ENCODE measurements at places on chromosomes 6 and 20. TPM values are rescaled to one million over a fixed set of nuclear protein-coding genes. Genes with fewer than 3 reads are reported as not detected.
A peak's percentile ranks its signal among the peaks of the same experiment; 100 is the strongest.

DNA sequence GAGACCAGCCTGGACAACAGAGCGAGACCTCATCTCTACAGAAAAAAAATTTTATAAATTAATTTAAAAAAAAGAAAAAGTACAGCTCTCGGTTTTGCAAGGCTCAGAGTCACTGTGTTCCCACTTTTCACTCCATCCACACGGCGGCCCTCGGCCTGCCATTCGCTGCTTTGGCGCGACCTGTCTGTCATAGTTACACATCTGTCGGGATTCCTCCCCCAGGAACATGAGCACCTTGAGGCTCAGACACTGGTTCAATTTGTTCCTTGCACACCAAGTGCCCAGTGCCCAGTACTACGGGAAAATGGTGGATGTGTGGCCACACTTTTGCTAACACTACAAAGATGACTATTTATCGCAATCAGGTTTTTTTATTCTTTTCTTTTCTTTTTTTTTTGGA is 8.4 kb downstream of the CTSZ start:
- DNase-seq: no peak

- no peak for DNase-seq
These were observed 4.9 kb upstream of the ASCC3 start for GRCh38 chr6:100886076-100886475.

DNA sequence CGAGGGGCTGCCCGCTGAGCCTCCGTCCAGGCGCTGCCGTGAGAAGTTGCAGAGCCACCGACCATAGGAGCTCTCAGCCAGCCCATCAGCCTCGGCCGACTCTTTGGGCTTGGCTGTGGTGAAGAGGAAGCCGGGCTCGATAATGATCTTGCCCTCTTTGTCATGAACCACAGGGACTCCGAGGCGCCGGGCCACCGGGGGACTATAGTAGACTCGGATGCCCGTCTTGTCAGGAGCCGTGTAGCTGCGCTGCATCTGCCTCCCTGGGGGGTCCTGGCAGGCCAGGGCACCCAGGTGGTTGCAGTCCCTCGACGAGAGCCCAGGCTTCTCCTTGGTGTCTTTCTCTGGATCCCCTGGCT is 20.5 kb upstream of the DSN1 start:
- DNase-seq: no peak

DNA sequence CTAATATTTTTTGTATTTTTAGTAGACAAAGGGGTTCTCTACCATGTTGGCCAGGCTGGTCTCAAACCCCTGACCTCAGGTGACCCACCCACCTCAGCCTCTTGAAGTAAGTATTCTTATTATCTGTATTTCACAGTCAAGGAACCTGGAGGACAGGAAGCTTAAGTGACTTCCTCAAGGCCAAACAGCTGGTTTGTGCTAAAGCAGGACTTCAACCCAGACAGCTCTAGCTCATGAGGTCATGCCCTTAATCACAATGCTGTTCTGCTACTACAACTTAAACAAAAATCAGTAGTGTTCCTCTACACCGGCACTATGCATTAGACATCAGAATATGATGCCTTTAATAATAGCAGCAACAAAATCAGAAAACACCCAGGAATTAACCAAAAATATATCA is 168.9 kb downstream of the ADGB start:
- no peak for DNase-seq

GRCh38 chr6:14058735-14059134 is 58.8 kb upstream of the CD83 start:
- no peak for DNase-seq

DNA sequence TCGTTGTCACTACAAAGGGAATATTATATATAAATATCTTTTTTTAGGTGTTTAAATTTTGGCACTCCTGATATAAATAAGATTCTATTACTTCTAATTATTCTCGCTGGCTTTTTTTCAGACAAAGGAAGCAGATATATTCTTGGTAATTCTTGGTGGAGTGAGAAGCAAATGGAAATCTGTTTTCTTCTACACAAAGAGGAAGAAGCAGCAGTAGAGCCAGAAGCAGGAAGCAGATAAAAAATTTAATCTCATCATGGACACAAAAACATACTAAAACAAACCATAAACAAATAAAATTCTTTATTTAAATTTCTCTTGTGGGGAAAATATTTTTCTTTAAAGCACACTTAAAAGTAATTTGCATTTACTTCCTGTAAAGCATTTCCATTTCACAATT is 3.7 kb upstream of the KIAA0319 start:
- no peak for DNase-seq

GRCh38 chr6:40721271-40721952 is 134.2 kb upstream of the LRFN2 start:
- DNase-seq: no peak

GRCh38 chr20:62808211-62808865 is 3.7 kb downstream of the OGFR start:
- DNase-seq: peak; percentile 84

PTK7 gene
- 97.1 TPM for total RNA-seq

EYS gene
- not detected for total RNA-seq

GABRR1 gene
- total RNA-seq: not detected
